ENCODE measurements at places on chromosomes 7 and 10. TPM values are rescaled to one million over a fixed set of nuclear protein-coding genes. Genes with fewer than 3 reads are reported as not detected.

DNA sequence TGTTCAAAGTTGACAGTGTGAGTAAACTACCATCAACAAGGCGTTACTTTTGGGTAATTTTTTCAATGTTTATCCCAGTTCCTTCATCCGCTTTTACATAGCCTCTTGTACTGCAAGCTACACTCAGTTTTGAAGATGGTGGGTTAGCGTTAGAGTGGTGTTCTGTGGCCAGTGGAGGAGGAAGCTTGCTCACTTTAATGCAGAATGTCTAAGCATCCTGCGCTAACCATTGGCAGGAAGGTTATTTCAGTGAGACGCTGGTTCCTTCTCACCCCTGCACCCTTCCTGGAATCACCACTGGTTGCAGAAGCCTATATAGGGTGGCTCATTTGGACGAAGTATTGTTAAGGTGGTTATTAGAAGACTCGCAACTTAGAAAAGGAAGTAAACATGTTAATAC is 159.1 kb downstream of the CELF2 start:
- DNase-seq = no peak

DNA sequence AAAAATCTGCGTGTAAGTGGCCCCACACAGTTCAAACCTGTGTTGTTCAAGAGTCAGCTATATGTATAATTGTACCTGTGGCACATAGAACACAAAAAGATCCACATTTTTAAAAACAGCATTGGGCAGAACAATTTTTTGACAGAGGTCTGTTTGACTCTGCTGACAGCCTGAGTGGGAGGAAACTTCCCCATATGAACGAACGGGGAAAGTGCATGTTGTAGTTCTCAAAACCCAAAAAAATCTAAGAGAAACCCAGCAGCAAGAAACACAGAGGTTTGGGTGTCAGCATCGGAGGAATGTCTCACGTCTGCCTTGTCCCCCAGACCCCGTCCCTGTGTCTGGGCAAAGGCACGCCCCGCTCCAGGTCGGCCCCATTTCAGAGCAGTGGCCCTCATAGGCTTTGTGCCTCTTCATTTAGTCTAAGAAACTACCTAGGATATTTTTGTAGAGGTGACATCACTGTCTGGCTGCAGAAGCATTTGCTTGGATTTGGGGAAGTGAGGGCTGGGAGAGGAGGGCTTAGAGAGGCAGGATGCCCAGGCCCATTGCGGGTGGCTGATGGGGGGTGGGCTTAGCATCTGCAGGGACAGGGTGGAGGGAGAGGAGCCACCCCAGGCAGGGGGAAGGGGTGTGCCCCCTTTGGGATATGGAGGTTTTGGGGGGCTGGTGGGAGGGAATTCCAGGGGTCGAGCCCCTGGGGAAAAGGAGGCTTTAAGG is 11.0 kb downstream of the CUX1 start:
- DNase-seq = no peak

- DNase-seq = no peak
Observed at GRCh38 chr10:65423043-65423442, 1502.8 kb upstream of the LRRTM3 start.

- no peak for DNase-seq
Observed at GRCh38 chr10:53430127-53430891, 657.7 kb upstream of the MBL2 start.

SCART1 gene
- 0.51 TPM for total RNA-seq

LIPN gene
- total RNA-seq = not detected

GATA3 gene
- total RNA-seq = 0.83 TPM
